Breast epithelium (tissue), 4 donors: ENCODE measurements at places on chromosomes 3 and 15. TPM values are rescaled to one million over a fixed set of nuclear protein-coding genes. Genes with fewer than 3 reads are reported as not detected.

IVD gene
- total RNA-seq, result 72.7 TPM

SERINC4 gene
- total RNA-seq, result not detected

IMPG2 gene
- 0.33 TPM for total RNA-seq

RAP2B gene
- 13.5 TPM for total RNA-seq

EPHB1 gene
- 5.9 TPM for total RNA-seq
